ENCODE measurements at places on chromosomes 12 and 14. TPM values are rescaled to one million over a fixed set of nuclear protein-coding genes. Genes with fewer than 3 reads are reported as not detected.

DNA sequence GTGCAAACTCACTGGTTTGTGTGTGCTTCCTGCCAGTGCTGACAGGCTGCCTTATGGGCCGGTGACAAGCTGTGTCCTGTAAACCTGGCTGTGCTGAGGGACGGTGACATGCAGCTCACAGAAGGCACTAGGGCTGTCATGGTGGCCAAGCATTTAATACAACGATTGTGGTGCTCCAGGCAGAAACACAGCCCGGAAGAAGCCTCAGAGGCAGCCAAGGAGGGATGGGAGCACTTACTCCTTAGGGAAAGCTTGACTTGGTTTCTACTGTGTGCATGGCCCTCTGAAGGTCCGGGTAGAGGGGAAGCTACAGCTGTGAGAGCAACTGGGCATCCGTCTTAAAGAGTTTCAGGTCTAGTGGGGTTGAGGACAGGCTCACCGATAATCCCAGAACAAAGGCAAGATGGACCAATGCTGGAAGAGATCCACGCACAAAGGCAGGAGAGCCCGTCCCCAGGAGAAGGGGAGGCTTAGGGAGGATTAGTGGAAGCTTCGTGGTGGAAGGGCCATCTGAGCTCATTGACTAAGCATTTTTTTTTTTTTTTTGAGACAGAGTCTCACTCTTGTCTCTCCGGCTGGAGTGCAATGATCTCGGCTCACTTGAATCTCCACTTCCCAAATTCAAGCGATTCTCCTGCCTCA, 10.7 kb upstream of the MCRS1 start:
- no peak for DNase-seq

DNA sequence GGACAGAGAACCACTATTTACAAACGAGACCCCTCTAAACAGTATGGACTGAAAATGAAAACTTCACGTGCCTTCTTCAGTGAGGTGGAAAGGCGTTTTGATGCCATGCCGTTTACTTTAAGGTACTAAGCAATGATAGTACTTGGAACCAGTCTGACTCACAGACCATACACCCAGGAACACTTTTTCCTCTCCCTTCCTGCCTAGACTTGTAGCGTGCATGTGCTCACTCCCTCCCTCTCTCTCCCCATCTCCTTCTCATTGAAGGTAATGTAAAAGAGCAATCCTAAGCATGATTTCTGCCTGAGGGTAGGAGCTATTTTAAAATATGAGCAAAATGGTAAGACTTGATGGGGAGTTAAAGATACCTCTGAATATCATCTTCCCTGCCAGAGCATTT, 5.9 kb upstream of the RPL41 start:
- no peak for DNase-seq

- no peak for DNase-seq
Measured at GRCh38 chr14:24216345-24216699, 456 bp upstream of the MDP1 start.

GRCh38 chr12:65612440-65612839, 211.8 kb upstream of the HMGA2 start:
- DNase-seq: no peak

Gene SSPN
- 2.9 TPM for total RNA-seq

DNA sequence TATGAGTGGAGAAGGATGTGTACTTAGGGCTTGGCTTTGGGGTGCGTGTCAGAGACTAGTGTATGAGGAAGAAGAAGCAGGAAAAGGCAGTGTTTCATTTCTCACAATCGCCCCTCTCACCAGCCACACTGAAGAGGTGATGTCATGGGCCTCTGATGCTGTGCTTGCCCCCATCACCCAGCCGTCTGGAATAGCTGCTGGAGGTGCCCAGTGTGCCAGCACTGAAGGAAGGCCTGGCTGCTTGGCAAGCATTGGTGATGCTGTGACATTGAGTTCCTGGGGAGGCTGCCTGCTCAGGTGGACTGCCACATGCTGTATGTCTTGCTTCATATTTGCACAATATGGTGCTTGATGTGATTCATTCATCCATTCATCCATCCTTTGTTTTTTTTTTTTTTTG, 56.2 kb downstream of the CRADD start:
- DNase-seq: no peak
